ENCODE measurements at places on chromosomes 4 and X. TPM values are rescaled to one million over a fixed set of nuclear protein-coding genes. Genes with fewer than 3 reads are reported as not detected.

TBX22 gene
- total RNA-seq = not detected

ARHGEF38 gene
- total RNA-seq = 41.1 TPM

SPINK2 gene
- 1.0 TPM for total RNA-seq

NAP1L2 gene
- 9.8 TPM for total RNA-seq

PUDP gene
- total RNA-seq = 31.0 TPM

BEND4 gene
- 0.22 TPM for total RNA-seq

PPEF1 gene
- 0.63 TPM for total RNA-seq

HSFX3 gene
- total RNA-seq = not detected

CSAG1 gene
- total RNA-seq = not detected

DNA sequence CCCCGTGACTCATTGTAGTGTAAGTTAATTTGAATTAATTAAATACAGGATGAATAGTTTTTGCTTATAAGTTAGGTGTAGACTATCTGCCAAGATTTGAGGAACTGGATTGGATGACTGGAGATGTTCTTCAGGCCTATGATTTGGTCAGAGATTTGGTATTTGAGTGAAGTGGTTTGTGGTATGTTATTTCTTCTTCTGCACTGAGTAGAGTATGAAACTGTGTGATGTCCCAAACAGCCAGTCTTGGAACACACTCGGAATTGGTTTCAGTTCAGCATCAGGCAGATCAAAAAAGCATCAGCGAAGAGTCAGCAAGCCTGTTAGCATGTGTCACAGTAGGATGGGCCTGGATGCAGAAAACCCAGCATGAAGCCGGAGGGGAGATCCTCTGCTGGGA is 294.1 kb downstream of the ARHGAP10 start:
- H3K27ac ChIP-seq = no peak overlapping the region
- no peak overlapping the region for H3K4me3 ChIP-seq
- no peaks in the 10 kb centered on the region for H3K4me1 ChIP-seq
- H3K36me3 ChIP-seq = no peaks in the 10 kb centered on the region
- H3K27me3 ChIP-seq = no peaks in the 10 kb centered on the region

DNA sequence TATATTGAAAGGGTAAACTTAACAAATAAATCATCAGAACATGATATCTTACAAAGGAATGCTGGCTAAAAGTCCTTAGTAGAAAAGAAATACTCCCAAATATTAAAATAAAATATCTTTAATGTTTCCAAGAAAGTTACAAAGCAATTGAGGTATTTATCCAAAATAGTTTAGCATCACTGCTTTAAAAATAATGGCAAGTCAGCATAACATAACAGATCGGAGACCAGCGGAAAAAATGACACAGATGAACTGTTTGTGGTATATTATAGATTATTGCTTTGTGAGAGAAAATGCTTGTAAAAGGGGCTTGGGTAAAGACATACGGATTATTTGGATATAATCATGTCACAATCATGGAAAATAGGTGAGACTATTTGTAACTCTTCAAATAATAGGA is 168.5 kb upstream of the TEX13C start:
- no peak for DNase-seq
- H3K4me3 ChIP-seq = no peak overlapping the region
- no peaks in the 10 kb centered on the region for H3K36me3 ChIP-seq
- no peak overlapping the region for H3K27ac ChIP-seq

GRCh38 chr4:8182858-8183725 is 16.0 kb upstream of the SH3TC1 start:
- peak overlapping the region; percentile 25 for H3K27ac ChIP-seq
- no peaks in the 10 kb centered on the region for H3K4me1 ChIP-seq
- DNase-seq = no peak
- no peaks in the 10 kb centered on the region for H3K27me3 ChIP-seq
- no peak overlapping the region for H3K4me3 ChIP-seq

DNA sequence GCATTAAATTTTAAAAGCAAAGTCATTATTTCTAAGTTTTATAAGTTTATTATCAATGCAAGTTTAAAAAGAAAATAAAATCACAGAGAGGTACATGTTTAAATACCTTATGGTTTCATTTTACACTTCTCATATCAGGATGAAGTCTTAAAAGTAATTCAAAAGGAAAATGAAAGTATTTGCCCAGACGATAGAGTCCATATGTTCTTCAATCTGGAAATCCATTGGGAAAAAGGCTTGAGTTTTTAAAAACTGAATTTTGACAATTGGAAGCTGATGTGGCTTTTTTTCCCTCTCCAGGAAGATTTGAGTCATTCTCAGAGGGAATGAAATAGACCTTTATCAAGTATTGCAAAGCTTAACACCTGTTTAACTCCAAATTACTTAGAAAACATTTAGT is 37.1 kb downstream of the MAB21L2 start:
- no peaks in the 10 kb centered on the region for H3K4me1 ChIP-seq
- no peaks in the 10 kb centered on the region for H3K36me3 ChIP-seq
- H3K4me3 ChIP-seq = no peak overlapping the region
- no peaks in the 10 kb centered on the region for H3K27me3 ChIP-seq

GRCh38 chr4:71107726-71108125 is 114.3 kb downstream of the DCK start:
- H3K27ac ChIP-seq = no peak overlapping the region
- no peak for DNase-seq
- H3K4me3 ChIP-seq = no peak overlapping the region
- H3K36me3 ChIP-seq = no peaks in the 10 kb centered on the region
- H3K27me3 ChIP-seq = no peaks in the 10 kb centered on the region

GRCh38 chrX:25296850-25297249 is 281.1 kb upstream of the ARX start:
- H3K36me3 ChIP-seq = no peaks in the 10 kb centered on the region
- no peak overlapping the region for H3K4me3 ChIP-seq
- no peak overlapping the region for H3K27ac ChIP-seq
- no peaks in the 10 kb centered on the region for H3K27me3 ChIP-seq
- H3K4me1 ChIP-seq = no peaks in the 10 kb centered on the region
- no peak for DNase-seq

DNA sequence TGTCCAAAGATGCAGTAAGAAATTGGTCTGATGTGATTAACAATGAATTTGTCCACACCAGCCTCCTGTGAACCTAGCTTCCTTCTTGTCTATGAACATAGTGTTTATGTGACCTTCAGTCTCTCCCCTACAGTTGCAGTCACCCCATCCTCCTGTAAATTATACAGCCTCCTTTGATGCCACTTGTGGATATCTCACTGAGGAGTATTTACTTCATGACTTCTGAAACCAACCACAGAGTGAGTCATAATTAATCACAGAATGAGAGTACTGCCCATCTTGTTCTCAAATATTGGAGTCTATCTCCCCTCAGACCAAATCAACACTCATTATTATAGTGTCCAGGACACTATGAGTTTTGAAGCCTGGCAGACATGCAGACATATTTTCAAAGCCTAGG is 27.3 kb upstream of the XAGE2 start:
- H3K4me1 ChIP-seq = no peaks in the 10 kb centered on the region
- H3K27ac ChIP-seq = no peak overlapping the region
- no peak for DNase-seq
- no peak overlapping the region for H3K4me3 ChIP-seq
- no peaks in the 10 kb centered on the region for H3K27me3 ChIP-seq

GRCh38 chr4:15918484-15919129 is 19.9 kb downstream of the FGFBP1 start:
- no peaks in the 10 kb centered on the region for H3K27me3 ChIP-seq
- H3K36me3 ChIP-seq = no peaks in the 10 kb centered on the region

DNA sequence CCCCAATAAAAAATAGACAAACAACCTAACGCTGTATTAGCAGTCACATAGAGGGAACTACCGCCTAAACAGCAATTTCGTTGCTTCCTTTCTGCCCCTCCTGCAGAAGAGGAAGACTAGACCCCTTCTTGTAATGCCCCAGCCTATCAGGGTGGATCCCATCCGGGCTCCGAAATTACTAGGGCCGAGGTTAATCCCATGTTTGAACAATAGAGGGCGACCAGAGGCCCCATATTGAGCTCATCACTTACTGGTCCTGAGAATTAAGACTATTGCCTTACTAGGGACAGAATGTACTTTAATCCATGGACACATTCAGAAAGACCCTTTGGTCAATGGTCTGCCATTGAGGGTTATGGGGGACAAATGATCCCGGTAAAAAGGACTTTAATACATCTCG is 11.8 kb upstream of the ZNF630 start:
- no peaks in the 10 kb centered on the region for H3K27me3 ChIP-seq
- H3K36me3 ChIP-seq = no peaks in the 10 kb centered on the region
- no peak overlapping the region for H3K4me3 ChIP-seq
- H3K27ac ChIP-seq = no peak overlapping the region
- peaks cover 2% of the 10 kb centered on the region for H3K4me1 ChIP-seq

- H3K27me3 ChIP-seq = no peaks in the 10 kb centered on the region
- no peaks in the 10 kb centered on the region for H3K36me3 ChIP-seq
- no peak overlapping the region for H3K27ac ChIP-seq
- no peak overlapping the region for H3K4me3 ChIP-seq
Measured at GRCh38 chr4:176718881-176719280, 73.8 kb downstream of the VEGFC start.

- peaks cover 18% of the 10 kb centered on the region for H3K4me1 ChIP-seq
- H3K27me3 ChIP-seq = no peaks in the 10 kb centered on the region
- no peak overlapping the region for H3K4me3 ChIP-seq
- DNase-seq = no peak
- no peak overlapping the region for H3K27ac ChIP-seq
Measured at GRCh38 chr4:128841402-128841801, 31.9 kb downstream of the JADE1 start.

GRCh38 chr4:97317671-97318070 is 825.6 kb downstream of the STPG2 start:
- H3K27ac ChIP-seq = no peak overlapping the region
- no peaks in the 10 kb centered on the region for H3K36me3 ChIP-seq

GRCh38 chr4:5940470-5941203 is 47.8 kb upstream of the CRMP1 start:
- H3K27ac ChIP-seq = no peak overlapping the region
- no peak for DNase-seq
- no peak overlapping the region for H3K4me3 ChIP-seq

DNA sequence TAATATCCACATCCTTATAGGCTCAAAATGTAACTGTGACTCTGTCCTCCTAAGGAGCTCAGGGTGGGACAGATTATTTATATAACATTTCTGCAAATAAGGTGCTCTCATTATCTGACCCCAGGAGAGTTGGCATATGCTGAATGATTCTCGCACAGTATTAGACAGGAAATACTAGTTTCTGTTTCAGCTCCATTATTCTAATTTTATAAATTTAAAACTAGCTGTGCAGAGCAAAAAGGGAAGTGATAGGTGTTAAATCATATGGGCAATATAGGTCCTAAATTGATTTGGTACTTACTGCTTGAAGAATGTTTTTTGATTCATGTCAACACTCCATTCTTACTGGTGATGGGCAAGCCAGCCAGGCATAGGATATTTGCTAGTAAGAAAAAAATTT is 141.5 kb downstream of the GLRA2 start:
- no peak for DNase-seq
- H3K4me1 ChIP-seq = no peaks in the 10 kb centered on the region
- H3K36me3 ChIP-seq = no peaks in the 10 kb centered on the region
- no peak overlapping the region for H3K27ac ChIP-seq
- H3K27me3 ChIP-seq = no peaks in the 10 kb centered on the region

DNA sequence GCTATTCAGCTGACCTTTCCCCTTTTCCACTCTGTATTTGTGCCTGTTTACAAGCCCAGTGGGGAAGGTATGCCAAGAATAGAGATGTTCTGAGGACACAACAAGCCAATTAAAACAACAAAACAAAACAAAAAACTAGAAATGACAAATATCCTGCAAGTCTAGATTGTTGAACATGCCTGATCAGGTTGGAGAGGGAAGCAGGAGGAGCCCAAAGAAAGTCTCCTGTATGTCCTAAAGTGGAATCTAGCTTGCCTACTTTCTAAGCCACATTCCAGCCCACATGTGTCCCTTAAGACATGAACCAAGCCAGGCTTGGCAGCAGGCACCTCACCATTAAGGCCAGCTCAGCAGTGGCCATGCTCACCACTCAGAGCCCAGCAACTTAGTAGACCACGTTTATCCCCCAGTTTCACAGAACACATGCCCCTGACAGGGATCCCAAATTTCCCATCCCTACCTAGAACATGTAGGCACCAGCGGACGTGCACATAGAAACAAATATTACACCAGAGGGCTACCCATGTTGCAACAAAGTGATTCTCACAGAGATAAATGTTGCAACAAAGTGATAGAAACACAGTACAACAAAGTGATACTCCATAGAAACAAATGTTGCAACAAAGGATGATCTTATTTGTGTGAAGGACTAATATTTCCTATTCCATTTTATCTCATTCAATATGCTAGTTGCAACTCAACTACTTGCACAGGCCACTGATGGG is 48.3 kb downstream of the CD99L2 start:
- H3K27ac ChIP-seq = no peak overlapping the region
- no peak overlapping the region for H3K4me3 ChIP-seq
- no peaks in the 10 kb centered on the region for H3K36me3 ChIP-seq
- no peaks in the 10 kb centered on the region for H3K27me3 ChIP-seq
